ENCODE measurements at places on chromosomes 6 and 20. TPM values are rescaled to one million over a fixed set of nuclear protein-coding genes. Genes with fewer than 3 reads are reported as not detected.

- no peak for DNase-seq
Observed at GRCh38 chr20:40634891-40635290, 54.1 kb downstream of the MAFB start.

DNA sequence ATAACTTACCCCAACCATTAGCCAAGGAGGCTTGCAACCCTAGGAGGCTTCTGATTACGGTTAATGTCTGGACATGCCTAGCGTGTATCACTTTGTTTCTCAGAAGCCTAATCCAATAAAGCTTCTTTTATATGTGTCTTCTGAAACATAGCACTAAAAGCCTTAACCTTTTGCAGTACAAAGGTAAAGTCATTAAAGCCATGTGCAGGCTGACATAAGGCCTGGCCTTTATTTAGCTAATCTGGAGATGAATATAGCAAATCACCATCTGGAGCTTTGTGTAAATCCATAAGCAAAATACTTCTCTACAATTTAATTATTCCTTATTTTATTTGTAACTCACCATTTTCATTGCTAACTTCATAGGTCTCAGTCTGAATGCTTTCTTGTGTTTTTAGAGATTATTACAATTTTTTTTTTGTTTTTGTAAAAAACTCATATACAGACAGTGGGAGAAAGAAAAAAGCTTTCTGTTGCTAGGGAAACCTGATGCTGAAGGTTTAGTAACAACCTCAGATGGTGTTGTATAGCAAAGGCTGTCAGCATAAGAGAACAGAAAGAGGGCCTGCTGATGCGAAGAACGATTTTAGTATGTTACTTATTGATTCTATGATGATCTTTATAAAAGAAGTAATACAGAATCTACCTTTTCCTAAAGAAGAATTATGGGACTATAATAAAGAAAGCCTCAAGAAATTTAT is at the start of gene EYS:
EYS (minus strand) TSS at position 101 of the 701 bp plus-strand sequence. CDS start 211,816 bp downstream, outside the sequence.
- no peak for DNase-seq

DNA sequence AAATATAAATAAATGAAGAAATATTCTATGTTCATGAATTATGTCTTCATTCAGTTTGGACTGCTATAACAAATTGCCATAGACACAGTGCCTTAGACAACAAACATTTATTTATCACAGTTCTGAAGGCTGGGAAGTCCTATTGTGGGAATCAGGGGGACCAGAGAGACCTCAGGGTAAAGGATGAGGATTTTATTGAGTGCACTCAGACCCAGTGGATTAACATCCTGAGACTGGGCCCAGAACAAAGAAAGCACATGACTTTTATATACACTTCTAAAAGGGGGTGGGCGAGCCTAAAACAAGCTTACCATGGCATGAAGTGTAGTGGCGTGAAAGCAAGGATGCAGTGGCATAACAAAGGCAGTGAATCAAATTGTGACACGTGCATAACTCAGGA is 26.9 kb upstream of the CBLN4 start:
- no peak for DNase-seq

RAET1E gene
- total RNA-seq: not detected

- DNase-seq: peak; percentile 21
Observed at GRCh38 chr6:33249732-33250630, 21.7 kb downstream of the VPS52 start.

DNA sequence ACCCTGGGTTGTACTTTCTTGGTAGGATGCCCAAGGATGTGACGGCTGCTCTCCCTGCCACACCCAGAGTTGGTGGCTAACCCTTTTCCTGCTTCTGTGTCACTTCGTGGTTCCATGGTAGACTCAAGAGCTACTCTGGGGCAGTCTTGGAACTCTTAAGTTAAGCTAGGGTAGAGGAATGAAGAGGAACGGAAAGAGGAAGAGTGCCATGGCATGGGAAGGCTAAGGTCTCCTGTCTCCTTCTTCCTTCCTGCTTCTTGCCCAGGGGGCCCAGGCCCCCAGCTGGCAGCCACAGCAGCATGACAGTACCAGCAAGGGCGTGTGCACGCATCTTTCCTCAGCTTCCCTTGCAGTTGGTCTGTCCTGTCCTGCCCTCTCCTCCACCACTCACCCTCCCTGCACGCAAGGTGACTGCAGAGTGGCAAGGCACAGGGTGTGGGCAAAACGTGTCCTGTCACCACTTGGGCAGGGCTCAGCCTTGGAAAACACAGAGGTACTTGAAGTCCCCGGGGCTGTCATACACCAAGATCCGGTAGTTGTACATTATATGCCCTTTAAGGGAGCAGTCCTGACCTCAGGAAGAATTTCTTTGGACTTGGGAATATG is 39.8 kb upstream of the TGM3 start:
- DNase-seq: no peak

DNA sequence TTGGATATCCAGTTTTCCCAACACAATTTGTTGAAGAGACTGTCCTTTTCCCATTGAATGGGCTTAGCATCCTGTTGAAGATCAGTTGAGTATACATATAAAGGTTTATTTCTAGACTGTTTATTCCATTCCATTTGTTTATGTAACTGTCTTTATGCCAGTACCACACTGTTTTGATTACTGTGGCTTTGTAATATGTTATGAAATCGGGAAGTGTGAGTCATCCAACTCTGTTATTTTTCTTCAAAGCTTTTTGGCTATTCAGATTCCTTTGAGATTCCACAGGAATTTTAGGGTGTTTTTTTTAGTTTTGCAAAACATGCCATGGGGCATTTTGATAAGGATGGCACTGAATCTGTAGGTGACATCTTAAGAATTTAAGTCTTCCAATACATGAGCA is 188.3 kb downstream of the BMP7 start:
- DNase-seq: no peak

DNA sequence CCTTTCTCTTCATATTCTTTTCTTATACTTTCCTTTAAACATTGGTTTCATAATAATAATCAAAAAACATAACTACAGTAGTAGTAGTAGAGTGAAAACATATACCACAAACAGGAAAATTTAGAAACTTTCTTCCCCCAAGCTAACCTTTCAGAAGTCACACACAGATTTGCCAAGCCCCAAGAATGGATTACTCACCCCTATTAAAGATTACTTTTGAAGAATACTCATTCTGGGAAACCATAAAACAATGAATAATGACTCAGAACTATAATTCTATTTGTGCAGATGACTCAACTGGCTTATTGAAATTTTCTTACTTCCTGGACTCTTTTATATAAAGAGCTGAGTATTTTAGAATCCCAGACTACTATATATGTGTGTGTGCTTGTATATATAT is 119.4 kb upstream of the GJE1 start:
- DNase-seq: no peak

- no peak for DNase-seq
Observed at GRCh38 chr20:24821391-24821790, 127.7 kb upstream of the CST7 start.

ENPP4 gene
- 8.6 TPM for total RNA-seq

DNA sequence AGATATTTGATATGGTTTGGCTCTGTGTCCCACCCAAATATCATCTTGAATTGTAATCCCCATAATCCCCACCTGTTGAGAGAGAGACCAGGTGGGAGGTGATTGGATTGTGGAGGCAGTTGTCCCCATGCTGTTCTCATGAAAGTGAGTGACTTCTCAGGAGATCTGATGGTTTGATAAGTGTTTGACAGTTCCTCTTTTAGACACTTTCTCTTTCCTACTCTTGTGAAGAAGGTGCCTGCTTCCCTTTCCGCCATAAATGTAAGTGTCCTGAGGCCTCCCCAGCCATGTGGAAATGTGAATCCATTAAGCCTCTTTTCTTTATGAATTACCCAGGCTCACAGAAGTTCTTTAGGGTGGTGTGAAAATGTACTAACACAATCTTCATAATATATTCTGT is 1404.0 kb upstream of the ADGRB3 start:
- no peak for DNase-seq

HLA-E gene
- 482 TPM for total RNA-seq

DNA sequence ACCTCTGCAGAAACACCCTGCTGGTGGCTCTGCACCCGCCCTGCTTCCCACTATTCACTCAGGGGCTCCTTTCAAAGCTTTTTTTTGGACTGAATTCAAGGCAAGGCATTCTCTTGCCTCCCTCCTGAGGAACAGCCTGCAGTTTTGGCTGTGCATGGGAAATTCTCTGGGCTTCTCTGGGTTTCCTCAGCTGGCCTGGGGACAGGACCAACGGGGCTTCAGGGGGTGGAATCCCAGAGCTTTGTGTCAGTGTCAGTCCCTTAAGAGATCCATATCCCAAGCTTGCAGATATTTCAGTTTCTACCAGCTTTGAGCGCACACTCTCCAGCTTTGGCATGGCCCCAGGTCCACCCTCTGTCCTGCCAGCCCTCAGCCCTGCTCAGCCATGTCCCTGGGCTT is 2.0 kb downstream of the SCRT2 start:
- no peak for DNase-seq

WFDC5 gene
- total RNA-seq: 0.23 TPM

VARS1 gene
- total RNA-seq: 176 TPM

GRCh38 chr20:34538671-34539123 is 19.8 kb upstream of the MAP1LC3A start:
- DNase-seq: peak; percentile 50

- DNase-seq: no peak
Observed at GRCh38 chr6:388202-388903, 3.2 kb upstream of the IRF4 start.

DNA sequence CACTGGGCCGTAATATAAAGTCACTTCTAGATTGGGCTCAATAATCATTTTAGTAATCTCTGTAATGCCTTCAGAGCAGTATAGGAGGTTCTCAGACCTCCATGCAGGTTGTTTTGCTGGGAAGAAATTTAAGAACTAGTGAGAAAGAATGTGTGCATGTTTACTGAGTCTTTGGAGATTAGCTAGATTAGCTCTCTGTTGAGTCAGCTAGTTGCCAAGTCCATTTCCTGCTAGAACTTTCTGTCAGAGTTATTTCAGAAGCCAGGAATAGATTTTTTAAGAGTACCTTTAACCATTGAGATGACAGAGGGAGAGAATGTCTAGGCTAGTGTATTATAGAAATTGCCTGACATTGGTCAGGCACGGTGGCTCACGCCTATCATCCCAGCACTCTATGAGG is 33.3 kb downstream of the ORC3 start:
- DNase-seq: no peak

- no peak for DNase-seq
Observed at GRCh38 chr6:6651335-6651734, 62.8 kb downstream of the LY86 start.

ADGRB3 gene
- not detected for total RNA-seq

DNA sequence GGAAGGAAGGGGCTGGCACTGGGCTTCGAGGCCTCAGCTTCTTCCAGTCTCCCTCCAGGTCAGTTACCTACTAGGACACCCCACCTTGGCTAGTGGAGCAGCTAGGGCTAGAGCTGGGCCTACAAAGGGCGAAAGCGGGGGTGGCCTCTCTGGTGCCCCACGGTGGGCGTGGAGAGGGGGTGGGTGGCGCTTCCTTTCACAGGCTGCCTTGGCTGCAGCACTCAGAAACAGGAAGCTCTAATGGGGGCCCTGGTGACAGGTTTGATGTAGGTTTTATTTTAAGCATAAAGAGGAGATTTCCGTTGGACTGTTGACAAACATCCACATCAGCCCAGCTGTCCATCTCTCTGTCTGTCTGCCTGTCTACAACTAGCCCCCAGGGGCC is 13.4 kb downstream of the FAM110A start:
- DNase-seq: peak; percentile 61

RBPJL gene
- total RNA-seq: not detected

GRCh38 chr6:36265744-36266143 is 4.1 kb upstream of the PNPLA1 start:
- DNase-seq: no peak

GNAS-AS1 gene
- total RNA-seq: 1.3 TPM

- peak; percentile 47 for DNase-seq
Observed at GRCh38 chr6:37624606-37625574, 72.8 kb downstream of the MDGA1 start.

DNA sequence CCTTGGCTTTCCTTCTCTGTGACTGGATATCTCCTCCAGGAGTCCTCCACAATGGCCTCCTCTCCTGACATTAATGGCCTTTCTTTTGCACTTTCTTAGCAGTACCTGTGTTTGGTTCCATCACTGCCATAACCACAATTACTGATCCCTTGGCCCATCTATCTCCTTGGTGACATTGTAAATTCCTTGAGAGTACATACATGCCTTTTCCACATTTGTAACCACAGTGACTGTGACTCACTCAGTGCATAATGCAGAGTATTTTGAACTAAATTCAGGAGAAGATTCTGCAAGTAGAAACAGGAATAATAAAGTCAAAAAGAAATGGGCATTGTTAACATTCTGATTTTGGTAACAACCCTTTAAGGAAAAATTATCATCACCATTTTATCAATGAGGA is 197.2 kb upstream of the SOX4 start:
- DNase-seq: no peak

C6orf163 gene
- total RNA-seq: 1.5 TPM

GRCh38 chr20:42957018-42957703 is 232.5 kb downstream of the PTPRT start:
- no peak for DNase-seq

RPP21 gene
- total RNA-seq: 42.2 TPM

DNA sequence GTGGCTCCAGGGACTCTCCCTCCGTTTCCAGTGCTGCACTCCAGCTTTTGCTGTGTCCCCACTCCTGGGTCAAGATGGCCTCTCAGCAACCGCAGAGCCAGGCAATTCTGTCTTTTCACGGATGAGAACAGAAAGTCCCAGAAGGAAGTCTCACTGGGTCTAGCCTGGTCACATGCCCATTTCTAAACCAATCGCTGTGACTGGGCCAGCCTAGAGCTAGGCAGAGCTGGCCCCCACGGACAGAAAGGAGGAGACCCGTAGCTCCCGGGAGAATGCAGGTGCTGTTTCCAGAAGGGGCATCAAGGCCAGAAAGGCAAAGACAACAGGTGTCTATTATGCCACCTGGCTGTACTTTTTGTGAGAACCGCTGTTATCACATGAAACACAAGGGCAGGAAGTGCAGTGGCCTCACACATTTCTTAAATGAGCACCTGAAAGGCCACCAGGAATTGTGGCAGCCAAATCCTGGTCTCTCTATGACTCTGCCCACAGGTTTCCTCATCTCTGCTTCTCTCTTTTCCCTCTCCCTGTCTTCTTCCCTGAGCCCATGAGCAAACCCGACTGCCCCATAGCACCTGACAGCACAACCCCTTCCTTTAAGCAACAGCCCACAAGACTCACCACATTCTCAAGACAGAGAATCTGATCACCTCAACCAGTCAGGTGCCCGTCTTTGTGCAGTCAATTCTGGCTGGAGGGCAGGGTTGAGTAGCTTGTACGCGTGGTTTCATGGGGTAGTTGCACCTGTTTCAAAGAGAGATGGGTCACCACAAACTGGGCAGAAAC is 37.1 kb upstream of the B4GALT5 start:
- peak; percentile 12 for DNase-seq

DNA sequence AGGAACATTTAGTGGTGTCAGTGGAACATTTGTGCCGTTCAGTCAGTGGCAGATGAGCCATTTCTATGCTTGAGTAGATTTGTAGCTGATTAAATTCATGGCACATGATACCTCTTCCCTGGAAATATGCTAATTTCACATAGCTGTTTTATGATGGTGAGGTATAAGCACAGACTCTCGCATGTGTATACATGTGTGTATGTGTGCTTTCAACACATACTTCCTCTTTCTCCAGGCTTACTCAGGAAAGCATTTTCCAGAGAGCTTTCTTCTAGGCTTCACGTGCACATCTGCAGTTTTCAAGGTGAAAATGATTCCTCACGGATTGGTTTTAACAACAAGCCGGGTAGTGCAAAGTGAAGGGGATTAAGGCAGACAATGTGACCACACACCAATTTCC is 396.5 kb downstream of the HDGFL1 start:
- DNase-seq: no peak

- DNase-seq: peak; percentile 78
Observed at GRCh38 chr20:32539817-32540675, 45.1 kb downstream of the NOL4L start.

GRCh38 chr20:18783385-18783959 is 30.1 kb upstream of the SCP2D1 start:
- DNase-seq: no peak

- DNase-seq: no peak
Observed at GRCh38 chr20:16215041-16215440, 358.2 kb downstream of the KIF16B start.
